ENCODE measurements at places on chromosomes 2 and 18. TPM values are rescaled to one million over a fixed set of nuclear protein-coding genes. Genes with fewer than 3 reads are reported as not detected.

The SOX11 gene
- polyA plus RNA-seq = 39.0 TPM

- no peak for DNase-seq
These were observed 59.6 kb upstream of the CREB1 start for GRCh38 chr2:207469943-207470729.

The PRSS56 gene
- 2.2 TPM for polyA plus RNA-seq

The RNF152 gene
- 5.5 TPM for polyA plus RNA-seq

- no peak for DNase-seq
These were observed 53.5 kb downstream of the SEPTIN10 start for GRCh38 chr2:109560265-109560664.

DNA sequence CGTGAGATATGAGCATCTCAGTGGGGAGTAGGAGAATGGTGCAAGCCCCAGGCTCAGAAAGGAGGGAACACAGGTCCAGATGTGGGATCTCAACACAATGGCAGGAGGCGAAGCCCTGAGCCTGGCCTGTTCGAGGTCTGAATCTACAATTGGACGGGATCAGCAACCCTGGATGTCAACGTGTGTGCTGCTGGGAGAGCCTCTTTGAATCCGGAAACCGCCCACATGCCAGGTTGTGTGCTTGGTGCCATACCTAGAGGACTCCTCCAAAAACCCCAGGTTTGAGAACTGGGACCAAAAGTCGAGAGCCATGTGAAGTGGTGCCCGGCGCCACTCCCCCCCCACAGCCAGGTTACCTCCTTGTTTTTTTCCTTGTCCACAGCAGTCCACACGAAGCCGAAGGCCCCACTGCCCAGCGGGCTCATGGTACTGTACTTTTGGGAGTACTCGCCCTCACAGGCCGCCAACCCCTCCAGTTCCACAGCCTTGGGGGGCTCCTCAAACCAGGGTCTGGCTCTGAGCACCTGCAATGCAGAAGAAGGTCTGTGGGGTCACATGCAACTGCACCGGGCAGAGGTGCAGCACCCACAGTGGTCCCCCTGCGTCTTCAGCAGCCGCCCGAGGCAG, 20.4 kb upstream of the MTERF4 start:
- DNase-seq = no peak

DNA sequence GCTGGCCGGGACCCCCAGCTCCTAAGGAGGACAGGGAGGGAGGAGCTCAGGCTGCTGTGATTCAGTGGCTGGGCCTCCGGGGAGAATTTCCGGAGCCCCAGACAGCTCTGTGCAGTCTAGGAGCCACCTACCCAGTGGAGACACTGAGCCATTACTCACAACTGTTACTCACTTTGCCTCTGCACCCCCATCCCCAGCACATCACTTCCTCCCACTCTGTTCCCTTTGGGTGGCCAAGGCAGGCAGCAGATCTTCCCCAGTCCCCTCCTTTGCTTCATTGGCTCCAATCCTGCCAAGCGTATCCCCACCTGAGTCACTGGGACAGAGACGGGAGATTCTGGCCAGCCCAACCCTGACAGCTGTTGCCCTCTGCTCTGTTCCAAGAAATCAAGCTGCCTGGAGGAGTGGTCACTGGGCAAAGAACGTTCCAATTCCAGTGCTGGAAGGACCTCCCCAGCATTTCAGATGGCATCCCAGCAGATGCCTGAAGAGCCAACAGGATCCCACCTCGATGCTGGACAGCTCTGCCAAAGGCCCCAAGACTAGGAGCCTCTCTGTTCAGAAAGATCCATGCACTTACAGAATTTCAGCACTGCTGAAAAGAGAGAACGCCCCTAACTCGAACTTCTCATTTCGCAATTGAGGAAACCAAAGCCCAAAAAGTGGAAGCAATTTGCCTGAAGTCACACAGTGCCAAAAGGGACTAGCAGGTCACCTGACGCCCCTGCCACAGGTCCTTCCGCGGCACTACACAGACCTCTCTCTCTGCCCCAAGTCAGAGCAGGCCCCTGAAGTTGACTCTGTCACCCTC, 68.3 kb downstream of the TNS1 start:
- DNase-seq = no peak

The PREPL gene
- 141 TPM for polyA plus RNA-seq

The CHAC2 gene
- polyA plus RNA-seq = 3.2 TPM

DNA sequence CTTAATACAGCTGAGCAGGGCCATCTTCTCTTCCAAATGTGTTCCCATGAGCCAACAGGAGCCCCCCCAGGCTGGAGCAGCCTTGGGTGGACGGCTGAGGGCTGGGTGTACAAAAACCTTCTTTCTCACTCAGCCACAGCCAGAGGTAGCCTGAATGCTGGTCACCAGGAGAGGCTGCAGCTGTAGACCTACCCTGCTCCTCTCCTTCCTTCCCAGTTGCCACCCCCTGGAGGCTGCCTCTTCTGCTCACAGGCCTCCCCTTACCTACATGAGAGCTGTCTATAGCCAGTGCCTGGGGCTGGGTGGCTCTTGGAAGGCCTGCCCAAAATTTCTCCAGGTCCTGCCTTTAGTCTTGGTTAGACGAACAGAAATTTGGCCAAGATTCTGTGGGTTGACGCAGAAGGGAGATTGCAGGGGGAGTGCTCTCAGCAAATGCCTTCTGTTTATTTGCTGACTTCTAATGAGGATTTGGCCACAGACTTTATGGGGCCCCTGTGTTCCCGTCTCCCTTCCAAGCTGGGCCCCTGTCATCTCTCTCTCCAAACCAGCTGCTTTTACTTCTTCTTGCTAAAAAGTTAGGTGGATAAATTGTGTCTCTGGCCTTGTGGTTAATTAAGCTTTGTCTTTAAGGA, 18.3 kb downstream of the CELF4 start:
- no peak for DNase-seq

- no peak for DNase-seq
These were observed 46.8 kb upstream of the SMIM21 start for GRCh38 chr18:75474332-75474731.

The ALPP gene
- not detected for polyA plus RNA-seq

DNA sequence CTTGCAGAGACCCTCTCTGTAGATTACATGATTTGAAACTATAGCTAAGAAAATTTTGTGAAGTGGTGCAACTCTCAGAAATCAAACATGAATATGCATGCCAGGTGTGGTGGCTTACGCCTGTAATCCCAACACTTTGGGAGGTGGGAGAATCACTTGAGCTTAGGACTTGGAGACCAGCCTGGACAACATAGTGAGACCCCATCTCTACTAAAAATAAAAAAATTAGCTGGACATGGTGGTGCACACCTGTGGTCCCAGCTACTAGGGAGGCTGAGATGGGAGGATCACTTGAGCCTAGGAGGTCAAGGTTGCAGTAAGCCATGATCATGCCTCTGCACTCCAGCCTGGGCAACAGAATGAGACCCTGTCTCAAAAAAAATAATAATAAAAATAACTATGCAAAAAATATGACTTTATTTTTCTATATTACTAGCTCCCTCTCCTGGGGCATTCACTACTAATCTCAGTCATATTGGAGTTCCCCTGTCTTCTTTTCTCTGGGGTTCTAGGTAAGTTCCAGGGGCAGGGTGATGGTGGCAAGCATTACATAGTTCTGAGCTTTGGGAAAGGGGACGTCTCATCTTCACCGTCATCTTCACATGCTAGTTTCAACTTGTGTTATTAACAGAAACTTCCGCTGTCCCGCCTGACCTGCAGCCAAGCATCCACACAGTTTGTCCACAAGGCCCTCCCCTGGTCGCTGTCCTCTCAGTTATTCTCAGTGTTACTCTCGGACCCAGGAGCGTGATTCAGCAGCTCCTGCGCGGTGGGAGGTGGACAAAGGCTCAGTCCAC, 96.8 kb upstream of the MBOAT2 start:
- no peak for DNase-seq
